ENCODE measurements at places on chromosomes 7 and 10.

GRCh38 chr7:23476286-23477156 is 6.2 kb upstream of the IGF2BP3 start:
- DNase-seq, result no peak

- peak; percentile 58 for DNase-seq
Measured at GRCh38 chr7:34247468-34247867, 342.1 kb downstream of the BMPER start.

- no peak for DNase-seq
Measured at GRCh38 chr10:119217991-119218490, 10.7 kb downstream of the GRK5 start.

DNA sequence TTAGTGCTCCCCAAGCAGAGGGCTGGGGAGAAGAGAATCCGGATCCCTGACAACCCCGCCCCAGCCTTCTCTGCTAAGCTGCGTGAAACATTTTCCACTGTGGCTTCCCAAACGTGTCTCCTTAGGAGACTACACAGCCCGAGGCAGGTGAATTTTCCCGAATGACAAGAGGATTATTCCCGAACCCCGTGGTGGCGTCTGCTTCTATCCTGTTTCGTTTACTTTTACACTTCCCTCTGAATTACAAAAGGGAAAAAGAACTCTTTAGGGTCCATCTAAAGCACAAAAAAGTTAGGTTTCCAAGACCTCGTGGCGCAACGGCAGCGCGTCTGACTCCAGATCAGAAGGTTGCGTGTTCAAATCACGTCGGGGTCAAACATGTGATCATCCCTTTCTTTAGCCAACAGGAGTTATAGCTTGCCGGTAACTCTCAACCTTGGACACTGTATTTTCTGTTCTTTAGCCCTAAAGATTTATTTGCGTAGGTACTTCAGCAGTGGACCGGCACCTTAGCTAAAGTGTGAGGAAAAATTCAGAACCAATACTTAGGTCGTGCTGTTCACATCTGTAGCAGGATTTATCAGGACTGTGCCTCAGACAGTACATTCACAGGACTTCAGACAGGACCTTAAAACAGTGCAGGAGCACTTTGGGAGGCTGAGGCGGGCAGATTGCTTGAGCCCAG is 3.2 kb upstream of the ZNF789 start:
- DNase-seq, result no peak

- no peak for DNase-seq
Measured at GRCh38 chr7:31123726-31124125, 71.6 kb downstream of the ADCYAP1R1 start.

DNA sequence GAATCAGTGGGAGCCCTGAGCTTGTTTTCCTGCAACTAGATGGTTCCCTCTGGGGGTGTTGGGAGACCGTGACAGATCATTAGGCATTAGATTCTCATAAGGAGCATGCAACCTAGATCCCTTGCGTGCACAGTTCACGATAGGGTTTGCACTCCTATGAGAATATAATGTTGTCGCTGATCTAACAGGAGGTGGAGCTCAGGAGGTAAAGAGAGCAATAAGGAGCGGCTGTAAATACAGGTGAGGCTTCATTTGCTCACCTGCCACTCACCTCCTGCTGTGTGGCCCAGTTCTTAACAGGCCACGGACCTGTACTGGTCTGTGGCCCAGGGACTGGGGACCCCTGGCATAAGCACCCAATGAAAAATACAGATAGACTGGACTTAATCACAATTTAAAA is 10.7 kb downstream of the SLC26A3 start:
- DNase-seq, result no peak

DNA sequence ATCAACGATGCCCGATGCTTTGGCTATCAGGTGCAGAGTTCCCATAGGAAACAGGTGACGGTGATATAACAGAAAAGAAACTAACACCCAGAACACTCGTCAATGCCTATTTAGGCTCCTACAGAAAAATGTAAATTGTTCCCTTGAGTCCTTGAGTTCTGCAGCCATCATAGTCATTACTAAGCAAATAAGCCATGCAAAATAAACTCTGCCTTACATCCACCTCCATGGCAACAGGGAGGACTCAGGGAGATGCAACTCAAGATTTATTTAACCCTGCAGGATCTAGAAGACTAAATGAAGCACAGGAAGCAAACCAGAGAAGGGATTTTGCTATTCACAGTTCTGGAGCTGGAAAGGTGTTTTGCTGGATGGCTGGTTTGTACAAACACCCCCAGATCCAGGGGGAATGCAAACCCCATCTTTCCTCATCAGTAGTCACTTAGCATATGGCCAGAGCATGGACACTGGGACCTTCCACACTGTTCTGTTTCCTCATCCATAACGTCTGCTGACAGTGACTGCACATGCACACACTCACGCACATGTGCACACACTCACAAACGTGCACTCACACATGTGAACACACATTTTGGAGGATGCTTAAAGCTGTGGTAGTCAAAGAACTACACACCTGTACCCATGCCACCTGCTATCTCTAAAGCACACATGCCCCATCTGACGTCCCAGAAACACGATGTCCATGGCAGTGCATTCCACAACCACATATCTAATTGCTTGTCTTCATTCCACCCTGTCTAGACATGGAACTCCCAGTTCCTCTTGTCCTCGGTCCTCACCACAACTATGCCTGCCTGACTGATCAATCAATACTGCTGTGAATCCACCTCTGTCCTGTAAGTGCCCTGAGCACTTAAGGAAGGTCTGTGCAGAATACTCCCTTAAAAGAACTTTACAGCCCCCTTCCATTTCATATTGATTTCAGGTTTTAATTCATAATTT is 178.2 kb downstream of the COBL start:
- no peak for DNase-seq

GRCh38 chr7:13656330-13656729 is 333.1 kb downstream of the ETV1 start:
- no peak for DNase-seq

DNA sequence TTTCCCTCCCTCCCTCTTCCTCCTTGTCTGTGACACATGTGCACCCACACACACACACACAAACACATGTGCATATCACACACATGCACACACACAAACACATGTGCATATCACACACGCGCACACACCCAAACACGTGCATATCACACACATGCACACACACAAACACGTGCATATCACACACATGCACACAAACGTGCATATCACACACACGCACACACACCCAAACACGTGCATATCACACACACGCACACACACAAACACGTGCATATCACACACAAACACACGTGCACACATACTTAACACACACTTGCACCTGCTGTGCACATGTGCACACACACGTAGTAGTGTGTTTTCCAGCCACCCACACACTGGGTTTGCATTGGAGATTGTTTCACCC is 29.4 kb upstream of the KNDC1 start:
- DNase-seq, result no peak

GRCh38 chr10:126131341-126131740 is 235.0 kb downstream of the FANK1 start:
- DNase-seq, result peak; percentile 43

DNA sequence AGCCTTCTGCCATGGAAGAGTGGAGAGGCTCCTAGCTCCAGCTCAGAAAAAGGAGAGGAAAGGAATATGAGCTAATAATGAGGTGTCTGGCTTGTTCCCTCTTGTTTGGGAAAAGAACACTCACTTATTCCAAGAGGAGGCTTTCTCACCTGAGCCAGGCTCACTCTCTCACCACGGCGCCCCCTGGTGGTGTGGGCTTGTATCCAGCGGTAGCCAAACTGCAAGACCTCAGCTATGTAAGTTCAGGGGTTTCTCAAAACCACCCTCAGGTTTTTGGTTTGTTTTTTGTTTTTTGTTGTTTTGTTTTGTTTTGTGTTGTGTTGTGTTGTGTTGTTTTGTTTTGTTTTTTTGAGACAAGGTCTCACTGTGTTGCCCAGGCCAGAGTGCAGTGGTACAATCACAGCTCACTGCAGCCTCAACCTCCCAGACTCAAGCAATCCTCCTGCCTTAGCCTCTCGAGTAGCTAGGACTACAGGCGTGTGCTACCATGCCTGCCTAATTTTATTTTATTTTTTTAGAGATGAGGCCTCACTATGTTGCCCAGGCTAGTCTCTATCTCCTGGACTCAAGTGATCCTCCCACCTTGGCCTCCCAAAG is 124.0 kb downstream of the TMEM130 start:
- peak; percentile 37 for DNase-seq

DNA sequence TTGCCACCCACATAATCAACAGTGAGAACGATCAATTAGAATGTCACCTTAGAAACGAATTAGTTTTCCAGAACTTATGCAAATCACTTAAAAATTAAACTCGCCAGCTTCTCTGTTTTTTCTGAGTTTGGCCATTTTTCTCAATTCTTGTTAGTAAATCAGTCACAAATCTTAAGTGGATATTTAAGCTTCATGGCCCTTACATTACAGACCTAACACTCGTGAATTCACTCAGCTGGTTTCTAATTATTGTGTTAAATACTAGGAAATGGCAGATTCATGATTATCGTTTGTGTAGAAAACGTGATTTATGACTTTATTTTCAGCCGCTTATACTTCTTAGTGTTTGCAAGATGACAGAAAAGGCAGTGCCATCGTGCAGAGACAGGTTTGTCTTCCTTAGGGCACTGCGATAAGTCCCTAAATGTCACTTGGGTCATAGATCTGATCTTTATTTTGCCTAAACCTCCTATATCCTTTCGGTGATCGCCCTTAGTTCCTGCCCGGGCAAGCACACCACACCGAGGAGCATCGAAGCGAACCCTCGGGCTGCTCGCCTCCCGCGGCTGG is 587 bp upstream of the CELF2 start:
- DNase-seq, result no peak

DNA sequence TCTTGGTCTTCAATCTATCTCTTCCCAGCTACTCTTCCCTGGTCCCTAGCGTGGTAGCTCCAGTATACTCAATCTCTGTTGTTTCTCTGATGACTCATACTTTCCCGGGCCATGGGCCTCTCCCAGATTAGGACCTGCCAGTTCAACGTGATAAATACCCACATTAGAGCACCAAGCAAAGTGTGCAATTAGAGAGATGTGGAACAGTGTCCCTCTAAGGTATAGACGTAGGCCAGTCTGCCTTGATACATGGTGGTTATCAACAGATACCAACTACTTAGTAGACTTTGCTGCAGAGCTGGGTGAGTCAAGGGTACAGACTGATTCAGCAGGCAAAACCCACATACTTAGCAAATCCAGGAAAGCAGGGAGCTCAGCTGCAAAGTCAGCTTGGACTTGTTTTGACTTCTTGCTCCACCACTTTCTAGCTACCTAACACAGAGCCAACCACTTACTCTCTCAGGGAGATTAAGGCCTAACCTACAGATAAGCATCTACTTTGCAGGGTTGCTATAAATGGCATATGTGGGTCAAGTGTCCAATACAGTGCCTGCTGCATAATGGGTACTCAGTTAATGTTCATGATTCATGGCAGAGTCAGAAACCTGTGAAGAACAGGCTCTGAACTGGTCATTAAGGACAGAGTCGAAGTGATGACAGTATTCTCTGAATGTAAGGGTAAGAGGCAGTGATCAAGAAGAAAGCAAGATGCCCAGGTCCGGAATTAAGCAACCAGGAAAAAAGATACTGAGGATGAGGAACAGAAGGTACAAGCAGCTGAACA is 176.1 kb downstream of the CHN2 start:
- DNase-seq, result no peak

GRCh38 chr7:2191016-2191415 is 41.7 kb downstream of the MAD1L1 start:
- DNase-seq, result peak; percentile 51

GRCh38 chr10:118595064-118595420 is 406 bp downstream of the PRLHR start:
- DNase-seq, result no peak

GRCh38 chr7:85469446-85470010 is 282.7 kb upstream of the SEMA3D start:
- peak; percentile 74 for DNase-seq

DNA sequence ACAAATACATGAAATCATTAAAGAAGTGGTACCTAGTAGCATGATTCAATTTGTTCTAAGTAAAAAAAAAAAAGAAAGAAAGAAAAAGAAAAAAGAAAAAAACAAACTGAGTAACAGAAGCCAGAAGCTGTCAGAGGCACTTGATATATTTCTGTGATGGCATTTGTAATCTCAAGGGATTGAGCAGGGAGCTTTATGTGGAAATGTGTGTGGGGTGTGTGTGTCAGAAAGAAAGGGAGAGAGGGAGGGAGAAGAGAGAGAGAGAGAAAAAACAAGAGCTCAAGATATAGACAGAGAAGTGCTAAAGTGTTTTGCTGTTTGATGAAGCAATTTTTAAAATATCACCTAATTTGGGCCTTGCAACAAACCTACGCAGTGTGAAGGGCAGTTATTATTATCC is 357.6 kb upstream of the PCDH15 start:
- no peak for DNase-seq

DNA sequence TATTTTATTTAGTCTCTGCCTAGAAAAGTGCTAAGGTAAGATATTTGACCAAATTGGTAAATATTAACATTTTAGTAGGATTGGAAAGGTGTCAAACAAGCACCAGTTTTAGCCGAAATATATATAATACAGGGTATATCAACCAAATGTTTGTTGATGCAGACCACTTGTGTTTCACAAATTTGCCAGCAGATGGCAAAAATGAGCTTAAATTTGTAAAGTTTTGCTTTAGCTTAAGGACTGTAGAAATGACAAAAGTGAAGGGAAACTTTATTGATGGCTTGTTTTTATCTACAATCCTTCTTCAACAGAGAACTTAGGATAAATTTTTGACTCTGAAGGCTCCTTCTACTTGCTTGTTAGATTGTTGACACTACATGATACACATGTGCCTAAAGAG is 4.8 kb upstream of the POLR1F start:
- DNase-seq, result peak; percentile 44

GRCh38 chr7:114008696-114009095 is 89.9 kb upstream of the PPP1R3A start:
- DNase-seq, result no peak

DNA sequence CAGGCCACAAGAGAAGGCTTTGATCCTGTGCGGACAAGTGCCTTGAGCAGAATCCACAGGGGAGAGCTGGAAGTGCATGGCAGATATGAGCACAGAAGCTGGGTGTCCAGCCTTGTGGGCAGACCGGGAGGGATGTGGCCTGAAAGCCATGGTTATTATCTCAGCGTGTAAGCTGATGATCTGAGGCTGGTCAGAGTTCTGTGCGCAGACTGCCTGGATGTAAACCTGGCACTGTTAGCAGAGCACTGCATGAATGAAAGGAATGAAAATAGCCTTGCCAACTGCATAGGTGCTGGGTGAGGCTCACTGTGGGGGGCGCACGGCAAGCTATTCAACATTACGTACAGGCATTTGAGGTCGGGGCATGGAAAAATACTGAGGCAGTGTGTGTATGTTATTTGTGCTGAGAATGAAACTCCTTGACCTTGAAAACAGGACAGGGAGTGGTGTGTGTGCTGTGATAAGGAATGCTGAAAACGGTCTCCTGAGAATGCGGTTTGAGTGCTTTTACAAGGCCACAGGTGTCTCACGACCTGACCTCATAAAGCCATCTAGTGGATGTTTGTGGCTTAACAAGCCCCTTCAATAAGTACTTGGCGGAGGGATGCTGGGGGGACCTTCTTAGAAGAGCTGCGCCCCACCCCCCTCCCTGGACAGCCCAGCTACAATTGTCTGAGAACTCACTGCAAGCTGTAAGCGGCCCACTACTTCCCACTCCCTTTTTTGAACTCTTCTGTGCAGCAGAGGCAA is 18.7 kb downstream of the AKR1C1 start:
- peak; percentile 29 for DNase-seq

Data from fibroblast of skin of right biceps (primary cell).